H1 (cell line): ENCODE measurements at places on chromosomes 6 and 20. TPM values are rescaled to one million over a fixed set of nuclear protein-coding genes. Genes with fewer than 3 reads are reported as not detected.

The XKR7 gene
- total RNA-seq, result 1.8 and 2.4 TPM in 2 replicates

The MYBL2 gene
- 207 and 208 TPM in 2 replicates for total RNA-seq

The ZNF512B gene
- total RNA-seq, result 26.6 and 27.0 TPM in 2 replicates

The FRK gene
- total RNA-seq, result 0.19 and 0.24 TPM in 2 replicates

The ENPP5 gene
- 7.6 and 7.8 TPM in 2 replicates for total RNA-seq

The KCNK16 gene
- not detected in 2 replicates for total RNA-seq

The TAAR8 gene
- total RNA-seq, result not detected in 2 replicates

The TFAP2D gene
- not detected in 2 replicates for total RNA-seq

The CLPSL1 gene
- total RNA-seq, result not detected in 2 replicates

The NMBR gene
- total RNA-seq, result not detected in 2 replicates

The FKBP1C gene
- 0.74 and 1.2 TPM in 2 replicates for total RNA-seq

The BTN1A1 gene
- 0.28 and 0.55 TPM in 2 replicates for total RNA-seq

The SNAP91 gene
- total RNA-seq, result 1.0 and 1.5 TPM in 2 replicates

The GSTA1 gene
- total RNA-seq, result not detected in 2 replicates

The DEFB132 gene
- total RNA-seq, result not detected in 2 replicates

The NHLRC1 gene
- total RNA-seq, result 0.58 and 0.82 TPM in 2 replicates

The SNAI1 gene
- 6.5 and 7.7 TPM in 2 replicates for total RNA-seq

The SLC16A10 gene
- total RNA-seq, result 16.9 and 18.6 TPM in 2 replicates

The VGLL2 gene
- 0.13 TPM in 1 of 2 replicates, not detected in the other for total RNA-seq

The HLA-F gene
- total RNA-seq, result 6.5 and 9.6 TPM in 2 replicates

The ANKRD66 gene
- not detected in 2 replicates for total RNA-seq

The MEP1A gene
- total RNA-seq, result not detected in 2 replicates

The TREML2 gene
- total RNA-seq, result 0.09 and 0.11 TPM in 2 replicates

The SUPT3H gene
- total RNA-seq, result 18.8 and 25.0 TPM in 2 replicates

The KIFC1 gene
- 64.3 and 69.3 TPM in 2 replicates for total RNA-seq

The NRSN1 gene
- 0.29 and 0.78 TPM in 2 replicates for total RNA-seq

The TTLL9 gene
- not detected in 2 replicates for total RNA-seq

The TENT5A gene
- total RNA-seq, result 2.9 and 3.1 TPM in 2 replicates

The TOX2 gene
- total RNA-seq, result 3.4 TPM in 2 replicates

The CCNC gene
- 94.5 and 107 TPM in 2 replicates for total RNA-seq

The ZNF341 gene
- total RNA-seq, result 6.3 and 6.4 TPM in 2 replicates

The QKI gene
- total RNA-seq, result 183 and 187 TPM in 2 replicates

The SMLR1 gene
- total RNA-seq, result not detected in 2 replicates

The TMEM244 gene
- total RNA-seq, result not detected in 2 replicates

The FAM83C gene
- total RNA-seq, result not detected in 2 replicates

The EPHA7 gene
- total RNA-seq, result 6.1 and 6.8 TPM in 2 replicates

The RBM24 gene
- total RNA-seq, result 0.38 and 0.52 TPM in 2 replicates

The HS3ST5 gene
- 9.9 and 11.2 TPM in 2 replicates for total RNA-seq

The HCK gene
- total RNA-seq, result 0.37 and 0.82 TPM in 2 replicates
